Stimulated activated CD8-positive, alpha-beta memory T cell treated with anti-CD3 and anti-CD28 coated beads, Interleukin-7, amount 100 ng/mL, for 24 hours (primary cell): ENCODE measurements at places on chromosomes 12 and 14.

DNA sequence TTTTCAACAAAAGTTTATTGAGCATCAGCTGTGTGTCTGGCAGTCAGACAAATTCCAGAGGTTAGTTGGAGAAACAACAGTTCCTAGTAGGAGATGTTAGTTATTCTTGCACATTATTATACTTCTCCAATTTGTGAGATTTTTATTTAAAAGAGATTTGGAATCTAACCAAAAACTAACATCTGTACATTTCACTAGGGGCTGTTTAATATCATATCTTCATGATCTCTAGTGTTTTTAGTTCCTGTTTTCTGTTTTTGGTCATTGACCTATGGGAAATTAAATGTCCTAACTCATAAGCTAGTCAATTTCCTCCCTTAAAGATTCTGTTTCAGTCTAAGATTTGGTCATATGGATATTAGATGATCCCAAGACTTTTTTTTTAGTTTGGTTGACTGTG lies 34.1 kb upstream of the KLHDC2 start:
- DNase-seq = no peak

DNA sequence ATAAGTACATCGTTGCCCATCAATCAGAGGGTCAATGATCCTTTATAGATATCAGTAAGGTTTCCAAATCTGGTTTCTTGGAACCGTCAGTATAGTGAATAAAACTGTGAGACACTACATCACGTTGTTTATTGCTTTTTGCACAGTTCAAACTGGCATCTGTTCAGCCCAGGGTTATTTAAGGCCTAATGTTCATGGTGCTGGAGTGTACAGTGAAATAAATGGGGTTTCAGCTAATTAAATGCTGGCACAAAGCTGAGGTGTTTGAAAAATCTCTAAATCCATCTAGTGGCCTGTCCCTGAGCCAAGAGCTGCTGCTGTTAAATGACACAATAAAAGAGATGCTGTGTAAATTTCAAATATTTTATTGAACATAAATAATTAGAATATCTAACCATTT lies 69.9 kb downstream of the RPS29 start:
- no peak for DNase-seq

DNA sequence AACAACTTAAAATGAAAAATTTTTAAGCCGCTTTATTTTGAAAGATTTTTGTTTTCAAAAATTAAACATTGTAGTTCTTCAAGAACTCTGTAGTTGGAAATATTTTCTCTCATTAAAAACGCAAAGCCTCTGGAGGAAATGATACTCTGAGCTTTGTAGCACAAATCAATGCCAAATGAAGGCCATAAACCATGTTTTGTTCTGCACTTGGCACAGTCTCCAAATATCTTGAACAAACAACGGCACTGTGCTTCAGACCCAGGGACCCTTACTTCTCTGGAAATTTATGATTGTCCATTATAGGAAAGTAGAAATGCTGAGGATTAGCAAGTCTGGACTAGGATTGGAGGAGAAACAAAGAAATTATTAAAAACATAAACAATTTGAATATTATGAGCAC lies 160.8 kb upstream of the BMP4 start:
- no peak for DNase-seq

GRCh38 chr14:88007608-88008007 lies 2.7 kb downstream of the GPR65 start:
- DNase-seq = no peak

DNA sequence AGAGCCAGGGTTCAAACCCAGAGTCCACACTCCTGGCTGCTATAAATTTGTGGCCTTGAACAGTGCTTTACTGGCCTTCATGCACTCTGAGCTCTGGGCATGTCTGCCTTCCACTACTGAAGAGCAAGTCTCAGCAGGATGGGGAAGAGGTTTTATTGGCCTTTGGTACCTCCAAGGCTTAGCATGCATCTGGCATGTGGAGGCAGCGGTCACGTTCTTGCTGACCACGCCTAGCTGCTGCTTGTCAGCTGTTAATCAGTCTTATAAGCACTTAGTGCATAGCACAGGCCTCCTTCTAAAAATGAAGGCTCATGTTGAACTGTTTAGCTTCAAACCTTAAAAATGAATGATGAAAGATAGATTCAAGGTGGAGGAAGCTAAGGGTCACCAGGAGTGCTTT lies 177.5 kb downstream of the PELI2 start:
- DNase-seq = no peak

GRCh38 chr14:90620568-90621077 lies 195.6 kb downstream of the TTC7B start:
- no peak for DNase-seq

GRCh38 chr12:120150919-120151525 lies 34.5 kb upstream of the RAB35 start:
- DNase-seq = no peak

- DNase-seq = no peak
Measured at GRCh38 chr14:88422919-88423650, 37.6 kb downstream of the SPATA7 start.

DNA sequence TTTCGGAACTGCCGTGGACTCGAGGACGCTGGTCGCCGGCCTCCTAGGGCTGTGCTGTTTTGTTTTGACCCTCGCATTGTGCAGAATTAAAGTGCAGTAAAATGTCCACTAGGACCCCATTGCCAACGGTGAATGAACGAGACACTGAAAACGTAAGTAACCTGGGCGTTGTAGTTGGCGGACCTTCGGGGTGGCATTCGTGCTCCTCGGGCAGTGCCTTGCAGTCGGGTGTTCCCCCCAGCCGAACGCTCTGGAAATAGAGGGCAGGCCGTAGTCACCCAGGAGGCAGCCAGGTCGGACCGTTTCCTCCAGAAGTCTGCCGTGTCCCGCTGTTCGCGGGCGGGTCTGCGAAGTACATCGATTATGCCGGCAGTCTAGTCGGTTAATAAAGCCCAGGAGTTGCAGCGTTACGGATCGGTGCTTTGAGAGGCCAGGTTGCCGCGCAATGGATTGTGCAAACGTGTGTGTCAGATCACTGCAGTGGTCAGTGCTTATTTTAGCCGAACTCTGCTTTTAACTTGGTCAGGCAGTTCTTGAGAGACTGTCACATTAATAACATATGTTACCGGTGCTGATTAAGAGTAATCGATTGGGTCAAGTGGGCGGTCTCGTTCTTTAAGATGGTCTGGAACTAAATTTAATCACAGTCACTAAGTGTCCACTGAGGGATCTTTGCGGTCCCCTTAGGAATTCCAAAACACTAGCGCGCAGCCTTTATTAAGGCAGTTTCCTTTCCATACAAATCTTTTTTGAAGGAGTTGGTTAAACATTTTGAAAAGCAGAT lies 906 bp downstream of the MARK3 start:
- DNase-seq = no peak

DNA sequence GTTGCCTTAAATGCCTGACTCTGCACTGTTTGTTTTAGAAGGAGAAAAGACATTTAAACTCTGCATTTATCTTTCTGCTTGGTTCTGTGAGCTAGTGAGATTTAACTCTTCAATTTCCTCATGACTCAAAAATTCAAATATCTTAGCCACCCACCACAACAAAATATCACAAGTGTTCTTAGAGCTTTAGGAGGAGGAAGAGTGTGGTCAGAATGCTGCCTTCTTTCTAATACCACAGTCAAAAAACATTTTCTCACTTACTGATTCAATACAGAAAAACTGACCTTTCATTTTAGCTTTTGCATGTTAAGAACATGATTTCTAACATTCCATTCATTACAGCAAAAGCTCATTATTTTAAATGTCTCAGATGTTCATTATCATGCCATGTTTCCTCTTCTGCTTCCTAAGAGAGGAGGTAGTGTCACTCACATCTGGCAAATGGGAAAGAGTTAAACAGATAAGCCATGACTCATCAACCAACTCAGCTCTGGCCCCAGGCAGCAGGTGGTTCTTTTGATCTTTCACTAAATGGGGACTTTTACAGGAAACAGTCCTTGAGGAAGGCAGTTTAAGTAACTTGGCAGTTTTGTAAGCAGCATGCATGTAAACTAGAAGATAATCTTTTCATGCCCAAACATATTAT lies 56.4 kb upstream of the RNU6-8 start:
- no peak for DNase-seq

GRCh38 chr14:35553808-35554207 lies 19.8 kb downstream of the INSM2 start:
- DNase-seq = no peak

GRCh38 chr12:101620762-101621133 lies 26.0 kb downstream of the MYBPC1 start:
- DNase-seq = no peak

GRCh38 chr12:58211211-58211610 lies 269.8 kb downstream of the ATP23 start:
- DNase-seq = no peak

DNA sequence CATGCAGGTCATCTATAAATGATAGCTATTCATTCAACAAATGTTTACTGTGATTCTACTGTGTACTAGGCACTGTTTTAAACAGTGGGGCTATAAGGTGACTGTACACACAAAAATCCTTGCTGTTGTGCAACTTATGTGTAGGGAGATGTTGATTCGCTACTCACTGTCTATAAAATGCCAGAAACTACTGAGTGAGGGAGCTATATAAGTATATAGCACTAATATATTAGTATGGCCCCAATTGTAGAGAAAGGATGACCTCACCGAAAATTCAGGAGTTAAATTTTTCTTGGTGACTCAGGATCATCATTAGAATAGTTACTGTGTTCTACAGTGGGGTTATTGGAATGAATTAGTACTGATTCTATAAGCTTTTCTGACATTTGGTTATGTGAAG lies 117.4 kb downstream of the TGFB3 start:
- DNase-seq = no peak
